ENCODE measurements at places on chromosomes 7 and 10.
A peak's percentile ranks its signal among the peaks of the same experiment; 100 is the strongest.

DNA sequence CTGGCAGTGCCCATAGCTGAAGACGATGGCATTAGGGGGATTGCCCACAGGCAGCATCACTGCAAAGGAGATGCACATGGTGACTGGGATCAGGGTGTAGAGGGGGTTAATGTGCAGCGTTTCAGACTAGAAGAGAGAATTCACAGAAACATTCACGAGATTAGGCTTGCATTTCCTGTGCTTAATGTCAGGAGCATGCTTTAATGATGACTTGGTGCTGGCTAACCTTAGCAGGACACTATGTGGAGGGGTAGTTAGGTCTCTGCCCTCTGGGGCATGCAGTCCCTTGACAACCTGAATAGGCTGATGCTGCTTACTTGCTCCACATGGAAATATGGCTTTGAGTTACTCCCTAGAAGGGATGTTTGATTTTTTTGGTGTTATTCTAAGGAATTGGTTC lies 21.8 kb downstream of the STMP1 start:
- DNase-seq = peak; percentile 35

DNA sequence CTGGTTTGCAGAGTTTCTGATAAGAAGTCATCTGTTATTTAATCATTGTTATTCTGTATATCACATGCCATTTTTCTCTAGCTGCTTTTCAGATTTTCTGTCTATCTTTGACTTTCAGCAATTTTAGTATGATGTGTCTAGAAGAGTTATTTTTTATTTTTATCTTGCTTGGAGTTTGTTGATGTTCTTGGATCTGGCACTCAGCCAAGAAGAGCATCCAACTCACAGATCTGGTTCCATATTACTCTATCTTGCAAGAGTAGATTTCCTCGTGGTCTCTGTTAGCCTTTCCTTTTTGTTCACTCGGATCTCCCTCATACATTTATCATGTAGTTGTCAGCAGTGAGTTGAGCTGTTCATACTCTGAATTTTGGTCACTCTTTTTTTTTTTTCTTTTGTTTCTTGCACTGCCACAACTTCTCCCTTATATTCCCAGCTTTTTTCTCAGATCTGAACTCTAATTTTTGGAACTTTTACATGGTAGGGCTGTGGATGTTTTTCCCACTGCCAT lies 54.8 kb upstream of the CALCR start:
- no peak for DNase-seq

DNA sequence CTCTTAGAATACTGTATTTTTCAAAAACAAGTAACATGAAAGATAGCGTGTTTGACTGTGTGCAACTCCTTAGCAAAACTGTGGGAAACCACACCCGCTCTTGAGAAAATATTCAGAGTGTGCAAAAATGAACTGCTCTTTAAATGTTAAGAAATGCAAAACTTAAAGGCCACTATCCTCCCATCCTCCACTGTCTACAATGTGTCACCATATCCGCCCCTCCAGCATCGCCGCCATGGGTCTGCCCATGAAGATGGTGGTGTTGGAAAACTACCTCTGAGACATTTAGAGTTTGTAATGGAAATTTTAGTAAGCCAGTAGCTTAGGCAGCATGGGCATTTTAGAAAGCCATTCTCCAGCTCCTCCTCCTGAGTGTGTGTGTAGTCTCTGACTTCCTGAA lies 20.1 kb upstream of the NMT2 start:
- DNase-seq = no peak

DNA sequence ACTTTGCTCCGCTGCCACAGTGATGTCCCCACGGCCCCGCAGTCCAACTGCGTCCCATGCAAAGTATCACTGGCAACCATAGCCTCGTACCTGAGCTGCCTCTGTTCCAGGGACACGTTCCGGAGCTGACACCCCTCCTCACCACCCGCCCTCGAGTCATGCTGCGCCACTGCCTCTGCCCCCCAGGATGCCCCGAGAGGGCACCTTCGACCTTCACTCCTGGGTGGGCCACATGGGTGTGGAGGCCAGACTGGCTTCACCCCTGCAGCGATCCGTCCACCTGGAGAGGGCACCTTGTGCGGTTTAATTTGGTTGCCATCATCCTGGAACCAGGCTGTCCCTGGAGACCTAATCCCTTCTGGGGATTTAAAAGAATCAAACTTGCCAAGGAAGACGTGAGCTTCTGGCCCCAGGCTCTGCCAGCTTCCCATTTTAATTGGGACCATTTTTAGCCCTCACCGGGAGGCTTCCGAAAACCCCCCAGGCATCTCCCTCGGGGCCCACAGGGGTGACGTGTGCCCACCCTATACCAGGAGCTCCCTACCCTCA lies 19.2 kb upstream of the TNRC18 start:
- no peak for DNase-seq

DNA sequence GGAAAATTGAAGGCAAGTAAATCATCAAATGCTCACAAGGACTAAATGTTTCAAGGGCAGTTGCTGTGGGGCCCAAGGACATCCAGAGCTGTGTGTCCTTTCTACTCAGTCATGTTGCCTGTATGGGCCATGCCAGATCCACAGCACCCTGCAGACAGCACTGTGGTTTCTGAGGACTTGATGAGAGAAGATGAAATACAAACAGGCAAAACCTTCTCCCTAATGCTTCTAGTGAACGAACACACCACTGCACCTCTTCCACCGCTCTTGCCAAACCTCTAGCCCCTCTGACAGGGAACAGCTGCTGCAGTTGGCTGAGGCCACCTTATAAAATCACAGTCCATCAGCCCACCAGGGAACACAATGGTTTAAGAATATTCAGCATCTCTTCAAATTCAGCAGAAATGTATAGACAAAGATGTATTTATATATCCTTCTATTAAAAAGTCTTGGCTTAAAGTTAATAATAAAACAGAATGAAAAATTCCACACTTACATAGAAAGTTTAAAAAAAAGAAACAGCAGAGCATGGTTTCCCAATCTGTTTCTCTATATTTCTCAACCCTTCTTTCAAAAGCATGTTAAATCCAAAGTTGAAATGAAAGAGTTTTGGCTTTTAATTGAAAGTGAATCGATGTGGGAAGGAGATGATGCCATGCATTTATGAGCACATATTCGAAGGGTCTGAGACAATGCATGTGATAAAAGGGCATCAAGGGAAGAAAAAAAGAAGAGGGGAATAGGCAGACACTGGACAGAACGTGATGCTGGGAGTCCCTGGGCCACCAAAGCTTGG lies 14.0 kb downstream of the CYP3A7 start:
- no peak for DNase-seq

DNA sequence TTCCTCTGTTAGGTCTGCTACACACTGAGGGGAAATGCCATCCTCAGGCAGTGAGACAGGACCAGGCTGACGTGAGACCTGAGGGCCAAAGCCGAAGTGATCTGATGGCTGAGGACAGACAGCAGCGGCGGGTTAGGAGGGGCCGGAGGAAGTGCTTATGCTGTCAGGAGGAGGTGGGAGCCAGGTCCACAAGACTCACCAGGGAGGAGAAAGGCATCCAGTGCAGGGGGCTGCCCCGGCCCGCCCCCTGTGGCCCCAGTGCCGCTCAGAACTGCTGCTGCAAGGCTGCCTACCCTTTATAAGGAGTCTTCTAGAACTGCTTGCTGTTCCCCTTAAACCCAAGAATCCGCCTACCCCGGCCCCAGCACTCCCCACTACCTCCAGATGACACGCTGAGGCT lies 19.8 kb downstream of the AKR1E2 start:
- DNase-seq = no peak

DNA sequence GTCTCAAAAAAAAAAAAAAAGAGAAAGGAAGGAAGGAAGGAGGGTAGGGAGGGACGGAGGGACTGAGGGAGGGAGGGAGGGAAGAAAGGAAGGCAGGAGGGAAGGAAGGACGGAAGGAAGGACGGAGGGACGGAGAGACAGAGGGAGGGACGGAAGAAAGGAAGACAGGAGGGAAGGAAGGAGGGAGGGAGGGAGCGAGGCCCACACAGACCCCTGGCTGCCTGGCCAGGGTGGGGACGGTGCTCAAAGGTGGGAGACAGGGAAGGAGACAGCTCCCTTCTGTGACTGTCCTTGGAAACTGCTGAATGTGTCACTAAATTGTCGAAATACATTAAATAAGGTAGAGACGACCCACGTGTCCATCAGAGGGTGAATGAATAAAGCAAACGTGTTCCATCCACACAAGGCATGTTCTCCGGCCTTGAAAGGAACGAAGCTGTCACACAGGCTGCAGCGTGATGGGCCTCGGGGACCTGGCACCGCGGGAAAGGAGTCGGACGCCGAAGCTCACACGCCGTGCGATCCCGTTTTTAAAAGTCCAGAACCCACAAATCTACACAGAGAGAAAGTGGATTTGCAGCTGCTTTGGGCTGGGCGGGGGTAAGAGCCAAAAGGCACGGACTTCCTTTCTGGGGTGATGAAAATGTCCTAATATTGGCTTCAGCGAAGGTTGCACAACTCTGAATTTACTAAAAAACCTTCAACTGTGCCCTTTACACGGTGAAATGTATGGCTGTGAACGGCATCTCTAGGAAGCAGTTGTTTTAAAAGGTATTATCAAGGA lies 23.3 kb downstream of the ADAP1 start:
- no peak for DNase-seq

DNA sequence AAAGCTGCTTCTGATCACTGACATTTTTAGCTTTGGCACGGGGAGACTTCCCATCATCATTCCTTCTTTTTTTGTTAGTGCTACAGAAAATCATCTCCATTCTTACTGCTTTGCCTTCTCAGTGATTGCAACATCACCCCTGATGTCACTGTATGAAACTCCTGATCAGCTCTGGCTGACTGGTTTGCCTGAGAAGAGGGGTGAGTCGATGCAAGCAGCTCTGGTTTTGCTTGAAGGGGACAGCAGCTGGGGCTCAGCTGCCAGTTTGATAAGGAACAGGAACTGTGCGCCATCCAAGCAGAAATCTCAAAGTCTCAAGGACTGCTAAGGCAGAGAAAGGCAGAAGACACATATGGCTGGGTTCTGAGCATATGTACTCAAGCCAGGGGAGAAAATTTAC lies 808.5 kb upstream of the CELF2 start:
- DNase-seq = no peak

DNA sequence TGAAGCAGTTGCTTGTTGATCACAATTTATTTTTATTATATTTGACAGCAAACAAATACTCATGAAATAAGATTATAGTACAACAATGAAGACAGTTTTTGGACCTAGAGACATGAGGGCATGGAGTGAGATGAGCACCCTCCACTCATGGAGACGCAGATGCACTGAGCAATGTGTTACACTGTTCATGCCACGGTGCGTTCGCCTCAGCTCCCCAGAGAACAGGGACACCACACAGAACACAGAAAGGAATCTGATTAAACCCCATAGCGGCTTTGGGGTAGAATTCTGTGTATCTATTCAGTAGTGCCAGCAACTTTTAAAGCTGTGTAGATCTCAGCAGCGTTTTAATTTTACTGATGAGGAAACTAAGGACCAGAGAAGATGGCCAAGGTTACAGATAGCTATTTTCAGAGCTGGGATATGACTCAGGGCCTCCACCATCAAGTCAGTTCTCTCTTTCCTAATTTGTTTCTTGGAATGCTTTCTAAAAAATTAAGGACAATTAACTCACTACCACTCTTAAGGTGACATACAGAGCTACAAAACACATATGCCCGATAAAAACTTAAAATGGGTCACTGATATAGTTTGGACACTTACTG lies 33.6 kb downstream of the FAM25A start:
- no peak for DNase-seq

DNA sequence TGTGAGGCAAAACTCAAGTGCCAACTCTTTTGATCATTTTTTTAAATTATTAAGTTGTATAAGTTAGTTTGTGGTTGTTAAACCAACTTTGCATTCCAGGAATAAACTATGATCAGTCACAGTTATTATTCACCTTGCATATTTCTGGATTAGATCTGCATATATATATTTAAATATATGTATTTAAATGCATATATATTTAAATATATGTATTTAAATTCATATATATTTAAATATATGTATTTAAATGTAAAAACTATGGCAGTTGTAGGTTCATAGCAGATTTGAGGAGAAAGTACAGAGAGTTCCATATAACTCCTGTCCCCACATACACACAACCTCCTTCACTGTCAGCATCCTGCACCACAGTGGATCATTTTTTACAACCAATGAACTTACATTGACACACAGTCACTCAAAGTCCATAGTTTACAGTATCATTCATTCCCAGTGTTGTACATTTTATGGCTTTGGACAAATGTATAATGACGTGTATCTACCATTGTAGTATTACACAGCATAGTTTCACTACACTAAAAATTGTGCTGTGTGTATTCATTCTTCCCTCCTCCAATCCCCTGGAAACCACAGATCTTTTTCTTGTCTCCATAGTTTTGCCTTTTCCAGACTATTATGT lies 49.7 kb downstream of the TBC1D12 start:
- DNase-seq = no peak

GRCh38 chr7:24899905-24900304 lies 80.1 kb downstream of the OSBPL3 start:
- DNase-seq = no peak

DNA sequence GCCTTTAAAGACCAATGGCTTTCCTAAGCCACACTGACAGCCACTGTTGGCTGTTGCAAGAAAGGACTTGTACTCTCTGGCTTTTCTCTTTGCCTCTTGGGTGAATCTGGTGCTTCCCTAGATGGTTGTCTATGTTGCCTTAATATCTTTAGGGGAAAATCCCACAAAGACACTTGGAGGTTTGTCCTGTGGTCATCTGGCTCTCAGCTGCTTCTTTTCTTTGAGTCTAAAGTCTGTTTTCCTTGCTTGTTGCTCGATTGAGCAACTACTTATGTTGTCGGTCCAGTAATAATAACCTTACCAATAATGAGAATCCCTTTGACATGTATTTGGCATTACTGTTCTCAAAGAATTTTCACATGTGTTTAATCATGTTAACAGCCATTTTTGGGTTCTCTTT lies 537.6 kb downstream of the LRMDA start:
- DNase-seq = no peak

- no peak for DNase-seq
Measured at GRCh38 chr7:142471820-142472219, 214.0 kb upstream of the PRSS58 start.

GRCh38 chr7:141001546-141001945 lies 13.2 kb downstream of the MRPS33 start:
- DNase-seq = no peak

- peak; percentile 84 for DNase-seq
Measured at GRCh38 chr10:46033602-46034011, 3.2 kb upstream of the NCOA4 start.

DNA sequence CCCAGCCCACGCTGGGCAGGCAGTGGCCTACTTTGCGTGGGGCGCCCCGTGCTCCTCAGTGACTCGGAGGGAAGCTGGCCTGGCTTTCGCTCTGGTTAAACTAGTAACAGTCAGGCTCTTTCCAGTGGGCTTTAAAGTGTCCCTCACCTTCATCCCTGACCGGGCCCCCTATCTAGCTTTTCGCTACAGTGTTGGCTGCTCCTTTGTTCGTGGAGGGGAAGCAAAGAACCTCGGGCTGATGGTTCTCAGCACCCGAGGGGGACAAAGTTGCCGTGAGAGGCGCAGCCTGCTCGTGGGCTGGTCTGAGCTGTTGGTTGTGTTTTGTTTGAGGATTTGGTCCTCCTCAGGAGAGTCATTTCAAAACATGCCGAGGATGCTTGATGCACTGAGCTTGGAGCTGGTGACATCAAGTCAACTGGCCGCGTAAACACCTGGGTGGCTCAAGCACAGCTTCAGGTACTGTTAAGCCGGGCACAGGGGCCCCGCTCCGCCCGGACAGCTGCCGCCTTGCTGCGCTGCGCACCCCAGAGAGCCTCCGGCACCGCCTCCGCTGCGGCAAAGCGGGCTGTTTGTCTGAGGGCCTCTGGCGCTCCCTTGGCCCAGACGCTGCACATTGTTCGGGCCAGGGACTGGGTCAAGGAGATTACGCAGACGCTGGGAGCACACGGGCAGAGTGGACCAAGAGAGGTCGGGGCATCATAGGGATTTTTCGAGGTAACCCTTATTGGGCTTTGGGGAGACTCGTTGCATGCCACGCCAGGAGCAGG lies 1.6 kb downstream of the DLX6 start:
- no peak for DNase-seq
